ENCODE measurements at places on chromosomes 11 and 22.

DNA sequence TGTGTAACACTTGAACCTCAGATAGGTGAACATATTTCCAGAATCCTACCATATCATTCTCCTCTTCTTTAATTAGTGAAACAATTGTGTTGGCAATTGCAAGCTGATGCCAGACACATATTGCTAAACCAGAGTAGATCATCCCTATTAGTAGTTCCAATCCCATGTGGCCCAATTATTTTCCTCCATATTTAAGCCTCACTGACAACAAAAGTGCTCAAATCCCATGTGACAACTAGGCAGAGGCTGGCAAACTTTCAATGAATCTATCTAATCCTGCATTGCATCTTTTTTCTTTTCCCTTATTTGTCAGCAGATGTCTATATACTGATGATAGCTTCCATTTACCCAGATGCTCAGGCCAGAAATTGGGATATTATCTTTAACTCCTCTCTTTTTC is 90.4 kb downstream of the GRIA4 start:
- no peak for DNase-seq

DNA sequence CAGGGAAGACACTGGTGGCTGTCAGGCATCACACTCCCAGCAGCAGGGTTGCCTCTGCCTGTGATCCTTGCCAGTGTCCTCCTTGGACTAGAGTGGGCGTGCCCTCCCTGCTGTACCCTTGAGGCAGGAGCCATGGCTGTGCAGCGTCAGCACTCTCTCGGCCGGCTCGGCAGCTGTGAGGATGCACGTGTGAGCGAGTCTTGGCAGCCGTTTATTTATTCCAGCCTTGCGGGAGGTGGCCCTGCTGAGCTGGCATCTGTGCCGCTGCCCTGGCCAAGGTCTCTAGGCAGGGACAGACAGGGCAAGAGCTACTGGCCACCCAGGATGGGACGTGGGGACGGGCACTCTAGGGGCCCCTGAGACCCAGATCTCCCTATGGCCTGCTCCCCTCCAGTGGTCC is 33.9 kb downstream of the TSPAN4 start:
- no peak for DNase-seq

DNA sequence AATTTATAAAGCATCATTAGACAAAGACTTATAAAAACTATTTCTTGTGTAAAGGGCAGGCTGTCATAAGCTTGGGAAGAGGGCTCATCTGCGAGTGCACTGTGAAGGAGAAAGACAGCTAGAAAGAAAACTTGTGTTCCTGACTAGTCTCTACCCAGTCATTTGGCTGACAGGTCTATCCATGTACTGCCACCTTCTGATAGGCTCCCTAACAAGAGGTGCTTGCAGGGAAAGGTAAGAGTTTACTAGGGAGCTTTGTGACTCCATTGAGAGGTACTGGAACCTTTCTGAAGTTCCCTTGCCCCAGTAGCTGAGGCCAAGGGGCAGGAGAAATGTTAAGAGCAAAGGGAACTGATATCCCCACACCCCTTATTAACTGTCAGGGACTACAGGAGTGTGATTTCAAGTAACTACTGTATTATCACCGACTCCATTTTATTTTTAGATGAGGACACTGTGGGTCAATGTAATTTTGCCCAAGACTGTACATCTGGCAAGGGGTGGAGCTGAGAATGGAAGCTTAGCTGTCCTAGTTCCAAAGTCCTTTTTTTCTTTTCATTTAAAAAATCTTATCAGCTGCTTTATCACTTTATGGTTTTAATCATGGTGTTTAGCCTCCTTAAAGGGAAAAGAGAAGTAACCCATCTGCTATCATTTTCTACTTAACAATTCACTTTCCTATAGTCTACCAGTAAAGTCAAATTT is 129.4 kb downstream of the ARHGAP20 start:
- no peak for DNase-seq

DNA sequence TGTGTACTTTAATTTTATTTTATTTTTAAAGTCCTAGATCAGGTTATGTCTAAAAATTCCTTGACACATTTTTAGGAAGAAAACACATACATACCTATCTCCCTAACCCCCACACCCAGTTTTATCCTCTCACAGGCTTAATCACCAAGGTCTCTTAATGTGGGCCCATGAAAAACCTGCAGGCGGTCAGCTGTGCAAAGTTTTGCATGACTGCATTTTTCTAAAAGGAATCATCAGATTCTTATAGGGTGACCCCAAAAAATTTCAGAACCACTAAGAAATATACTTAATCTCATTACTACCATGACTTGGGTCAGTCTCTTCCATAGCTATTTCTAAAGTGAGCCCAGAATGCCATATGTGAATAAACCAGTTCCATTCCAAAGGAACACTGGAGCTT is 19.8 kb downstream of the SAA1 start:
- no peak for DNase-seq

GRCh38 chr11:79352349-79352703 is 88.5 kb downstream of the TENM4 start:
- no peak for DNase-seq

DNA sequence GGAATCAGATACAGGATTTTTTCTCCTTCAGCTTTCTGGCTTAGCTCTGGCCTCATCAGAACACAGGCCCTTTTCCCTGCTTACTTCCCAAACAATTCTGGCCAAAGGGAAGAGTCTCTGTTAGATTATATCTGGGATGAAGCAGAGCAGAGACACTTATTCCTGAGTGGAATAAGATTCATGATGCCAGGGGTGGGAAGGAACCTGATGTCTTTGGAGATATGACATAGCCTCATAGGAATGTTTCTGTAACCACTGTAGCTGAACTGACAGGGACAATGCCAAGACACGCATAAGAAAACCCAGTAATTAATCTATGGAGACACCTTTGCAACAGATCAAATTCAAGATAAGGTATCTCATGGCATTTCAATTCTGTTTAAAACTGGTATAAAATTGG is 177.1 kb upstream of the RAG2 start:
- DNase-seq, result no peak

GRCh38 chr22:23240639-23241389 is 60.5 kb downstream of the BCR start:
- DNase-seq, result no peak

DNA sequence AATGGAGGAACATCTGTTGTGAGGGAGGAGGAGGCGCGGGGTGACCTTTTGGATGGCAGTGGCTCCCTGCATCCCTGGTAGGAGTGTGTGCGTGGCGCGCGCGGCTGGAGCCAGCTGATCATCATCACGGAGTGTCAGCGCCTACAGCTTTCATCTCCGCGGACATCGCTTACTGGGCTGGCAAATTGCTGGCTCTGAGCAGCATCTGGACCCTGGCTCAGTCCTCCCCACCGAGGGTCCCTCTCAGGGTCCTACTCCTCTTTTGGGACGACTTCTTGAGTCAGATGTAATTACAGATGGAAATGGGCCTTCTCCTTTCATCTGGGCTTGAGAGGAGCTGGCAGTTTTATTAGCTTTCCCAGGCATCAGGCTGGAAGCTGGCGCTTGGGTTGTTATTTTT is 85.3 kb downstream of the CACNA1I start:
- DNase-seq, result no peak

DNA sequence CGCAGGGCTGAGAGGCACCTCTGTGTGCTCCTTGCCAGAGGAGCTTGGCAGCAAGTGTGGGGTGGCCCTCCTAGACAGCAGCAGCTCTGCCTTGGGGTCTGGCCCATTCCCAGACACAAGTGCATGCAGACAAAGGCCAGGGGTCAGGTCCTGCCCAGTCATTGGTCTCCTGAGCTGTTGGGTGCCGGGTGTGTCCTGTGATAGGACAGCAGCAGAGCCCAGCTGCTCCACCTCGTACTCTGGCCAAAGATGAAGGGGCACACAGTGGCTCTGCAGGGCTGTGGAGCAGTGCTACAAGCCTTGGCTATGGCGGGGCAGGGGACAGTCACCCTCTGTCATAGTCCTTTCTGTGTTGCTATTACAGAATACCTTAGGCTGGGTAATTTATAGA is 17.3 kb upstream of the OSBPL5 start:
- DNase-seq, result no peak

DNA sequence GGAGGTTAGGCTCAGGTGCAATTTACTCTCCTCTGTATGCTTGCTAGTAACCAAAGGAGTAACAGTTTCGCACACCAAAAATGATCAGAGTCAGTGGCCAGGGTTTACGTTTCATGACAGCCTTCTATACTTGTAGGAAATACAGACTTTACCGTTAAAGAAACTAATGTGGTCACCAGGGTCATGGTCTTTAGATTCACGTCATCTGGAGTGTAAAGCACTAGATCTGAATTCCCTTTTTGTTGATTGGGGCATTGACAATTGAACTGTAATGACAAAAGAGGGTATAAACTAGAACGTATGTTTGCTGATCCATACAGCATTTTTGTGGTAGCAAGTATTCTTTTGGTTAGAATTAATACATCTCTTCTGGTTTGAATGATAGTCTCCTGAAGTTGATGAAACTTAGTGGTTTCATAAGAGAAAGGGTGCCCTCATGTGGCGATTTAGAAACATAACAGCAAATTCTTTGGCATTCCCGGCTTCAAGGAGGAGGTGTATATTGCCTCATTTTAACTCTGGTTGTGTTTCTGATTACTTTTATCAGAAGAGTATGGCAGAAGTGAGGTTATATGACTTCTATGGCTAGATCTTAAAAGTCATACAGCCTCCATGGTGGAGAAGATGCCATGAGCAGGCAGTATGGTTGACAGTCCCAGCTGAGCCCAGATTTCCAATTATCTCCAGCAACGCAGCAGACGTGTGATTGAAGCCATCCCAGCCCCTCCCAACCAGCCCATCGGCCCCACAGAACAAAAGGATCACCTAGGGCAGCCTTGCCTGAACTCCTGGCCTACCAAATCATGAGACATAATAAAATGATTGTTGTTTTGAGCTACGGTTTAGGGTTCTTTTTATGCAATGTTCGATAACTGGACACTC is 35.1 kb downstream of the MMP7 start:
- peak; percentile 26 for DNase-seq

DNA sequence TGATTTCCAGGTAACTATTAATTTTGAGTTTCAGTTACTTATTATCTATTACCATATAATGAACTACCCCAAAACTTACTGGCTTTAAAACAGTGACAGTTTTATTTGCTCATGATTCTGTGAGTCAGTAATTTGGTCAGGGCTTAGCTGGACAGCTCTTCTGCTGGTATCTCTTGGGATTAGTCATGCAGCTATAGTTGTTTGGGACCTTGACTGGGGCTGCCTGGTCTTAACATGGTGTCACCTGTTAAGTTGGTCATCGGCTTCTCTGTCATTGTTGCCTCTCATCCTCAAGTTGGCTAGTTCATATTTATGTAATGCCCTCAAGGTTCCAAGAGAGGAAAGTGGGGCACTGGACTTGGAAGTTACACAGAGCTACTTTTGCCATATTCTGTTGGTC is 177.5 kb downstream of the TMEM135 start:
- DNase-seq, result no peak

DNA sequence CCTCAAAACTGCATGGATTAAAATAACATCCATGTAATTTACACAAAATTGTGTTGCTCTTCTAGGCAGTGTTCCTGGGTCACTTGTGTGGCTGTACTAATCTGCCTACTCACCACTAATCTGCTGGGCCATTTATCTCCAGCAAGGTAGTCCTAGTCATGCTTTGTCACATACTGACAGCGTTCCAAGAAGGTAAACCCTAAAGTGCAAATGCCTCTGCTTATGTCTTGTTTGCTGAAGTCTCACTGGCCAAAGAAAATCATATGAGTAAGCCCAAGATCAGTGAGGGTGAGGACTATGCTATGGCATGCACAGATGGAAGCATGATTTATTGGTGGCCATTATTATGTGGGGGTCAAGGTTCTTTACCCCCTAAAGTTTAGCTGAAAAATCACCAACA is 630.2 kb upstream of the LUZP2 start:
- no peak for DNase-seq

DNA sequence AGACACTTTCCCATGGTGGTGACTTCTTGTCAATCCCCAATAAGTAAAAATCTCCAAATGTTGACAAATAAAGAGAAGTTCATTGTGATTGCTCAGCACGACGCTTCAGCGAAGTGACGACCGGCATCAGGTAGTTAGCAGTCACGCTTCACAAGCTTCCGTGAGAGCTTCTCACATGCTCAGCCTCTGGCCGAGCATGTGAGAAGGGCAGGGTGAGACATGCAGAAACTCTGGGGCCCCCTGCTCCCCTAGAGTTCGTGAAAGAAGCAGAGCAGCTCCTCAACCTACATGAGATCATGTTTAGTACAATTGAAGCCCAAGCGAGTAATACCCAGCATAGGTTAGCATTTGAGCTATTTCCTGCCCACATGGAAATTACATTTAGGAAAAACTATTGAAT is 4.4 kb upstream of the C11orf16 start:
- DNase-seq, result no peak

DNA sequence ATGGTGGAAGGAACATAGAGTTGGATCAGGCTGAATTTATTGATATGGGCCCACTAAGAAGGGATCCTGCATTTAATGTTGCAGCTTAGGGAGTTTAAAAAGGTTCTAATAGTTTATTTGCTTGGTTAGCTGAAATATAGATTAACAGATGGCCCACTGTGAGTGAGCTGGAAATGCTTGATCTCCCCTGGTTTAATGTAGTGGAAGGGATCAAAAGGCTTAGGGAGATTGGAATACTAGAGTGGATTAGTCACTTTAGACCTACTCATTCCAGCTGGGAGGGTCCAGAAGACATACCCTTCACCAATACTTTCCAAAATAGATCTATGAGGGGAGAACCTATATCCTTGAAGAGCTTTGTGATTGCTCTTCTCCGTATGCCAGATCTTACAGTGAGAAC is 130.1 kb upstream of the ZC3H12C start:
- DNase-seq, result no peak

GRCh38 chr11:112841729-112842128 is 119.5 kb upstream of the NCAM1 start:
- DNase-seq, result no peak

GRCh38 chr11:118240999-118241763 is 11.0 kb downstream of the MPZL3 start:
- DNase-seq, result peak; percentile 67

DNA sequence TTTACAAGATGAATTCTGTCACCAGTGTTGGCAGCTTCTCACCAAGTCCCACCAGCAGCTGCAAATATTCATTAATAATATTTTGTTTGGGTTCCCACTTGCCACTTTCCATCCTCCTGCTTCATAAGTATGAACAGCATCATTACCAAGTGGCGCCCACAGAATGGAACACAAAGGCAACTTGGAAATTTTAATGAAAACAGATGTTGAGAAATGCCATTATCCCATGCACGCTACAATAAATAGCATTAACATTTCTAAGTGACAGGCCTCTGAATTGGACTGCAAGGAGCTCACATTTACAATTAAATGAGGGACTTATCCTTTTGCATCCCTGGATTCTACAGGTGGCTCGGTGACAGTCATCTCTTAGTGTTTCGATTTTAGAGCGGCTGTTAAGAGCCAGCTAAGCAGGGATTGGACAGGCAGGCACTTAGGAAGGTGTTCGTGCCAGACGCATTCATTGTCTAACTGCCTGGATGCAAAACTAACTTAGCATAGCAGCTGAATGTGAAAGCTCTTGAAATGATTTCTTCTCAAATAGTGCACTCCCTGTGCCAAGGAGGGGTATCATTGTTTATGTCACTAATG is 170.3 kb downstream of the KIRREL3 start:
- DNase-seq, result no peak

DNA sequence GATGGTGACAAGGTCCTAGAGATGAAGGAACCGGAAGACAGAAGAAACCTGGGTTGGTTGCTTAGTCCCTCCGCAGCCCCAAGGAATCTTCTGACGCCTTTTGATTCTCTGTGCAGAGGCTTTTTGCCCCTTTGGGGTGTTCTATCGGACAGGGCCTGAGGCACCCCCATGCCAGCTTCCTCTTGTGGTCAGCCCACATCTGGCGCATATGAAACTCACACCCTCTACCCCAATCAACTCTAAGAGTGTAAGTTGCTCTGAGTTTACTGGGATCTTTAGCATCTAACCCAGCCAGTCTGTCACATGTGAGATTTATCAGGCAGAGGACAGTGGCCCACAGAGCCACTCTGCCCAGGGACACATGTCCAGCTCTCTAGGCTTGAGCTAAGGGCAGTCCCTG is 17.4 kb downstream of the RASD2 start:
- DNase-seq, result no peak
